Thoracic aorta (tissue), 2 donors: ENCODE measurements at places on chromosomes 12 and 14.

- DNase-seq: no peak
These were observed 25.3 kb downstream of the VASH1 start for GRCh38 chr14:76786601-76787000.

DNA sequence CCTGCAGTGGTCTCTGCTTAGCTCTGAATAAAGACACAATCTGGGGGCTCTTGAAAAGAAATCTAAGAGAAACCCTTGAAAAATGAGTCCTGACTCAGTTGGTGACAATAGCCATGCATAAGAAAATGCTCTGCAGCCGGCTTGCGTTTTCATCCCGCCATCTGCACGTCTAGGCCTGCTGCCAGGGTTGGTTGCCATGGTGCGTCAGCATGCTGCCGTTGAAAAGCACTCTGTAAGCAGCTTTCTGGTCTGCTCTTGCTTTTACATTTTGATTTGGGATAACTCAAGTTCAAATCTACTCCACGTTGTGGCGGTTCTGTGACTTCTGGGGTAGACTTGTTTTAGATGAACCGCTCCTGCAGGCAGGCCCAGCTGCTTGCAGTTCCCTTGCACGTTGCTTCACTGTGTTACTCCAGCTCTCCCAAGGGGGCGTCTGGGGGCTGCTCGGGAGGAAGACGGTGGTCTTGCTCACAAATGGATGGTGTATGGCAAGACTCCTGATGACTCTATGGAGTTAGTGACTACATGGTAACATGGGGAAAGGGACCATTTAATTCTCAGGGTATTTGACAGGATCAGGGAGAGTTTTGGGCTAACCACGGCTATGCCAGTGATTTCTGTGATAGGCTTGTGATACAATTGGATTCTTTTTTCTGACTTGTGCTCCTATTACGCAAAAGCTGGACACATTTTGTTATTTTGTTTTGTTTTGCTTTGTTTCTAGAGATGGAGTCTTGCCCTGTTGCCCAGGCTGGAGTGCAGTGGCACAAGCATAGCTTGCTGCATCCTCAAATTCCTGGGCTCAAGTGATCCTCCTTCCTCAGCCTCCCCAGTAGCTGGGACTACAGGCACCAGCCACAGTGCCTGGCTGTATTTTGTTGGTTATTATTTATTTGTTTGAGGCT, 15.8 kb downstream of the WNT5B start:
- no peak for DNase-seq

- DNase-seq: no peak
These were observed 29.6 kb downstream of the MTHFD1 start for GRCh38 chr14:64417771-64418125.

DNA sequence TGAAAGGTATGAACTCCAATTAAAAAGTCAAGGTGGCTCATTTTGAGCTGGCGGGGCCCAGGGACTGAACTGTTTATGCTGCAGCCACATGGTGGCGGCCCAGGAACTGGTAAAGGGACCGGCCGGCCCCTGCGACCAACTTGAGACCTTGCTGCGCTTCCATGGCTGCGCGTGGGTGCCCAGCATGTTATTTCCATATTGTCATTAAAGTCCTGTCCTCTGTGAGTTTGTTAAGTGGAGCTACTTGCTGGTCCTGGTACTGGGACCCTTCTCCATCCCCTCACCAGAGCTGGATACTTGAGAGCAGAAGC, 62.3 kb downstream of the BEGAIN start:
- DNase-seq: no peak

GRCh38 chr12:122138616-122139015, 35.4 kb downstream of the IL31 start:
- DNase-seq: no peak

- no peak for DNase-seq
These were observed 42.3 kb upstream of the BATF start for GRCh38 chr14:75479770-75480600.

GRCh38 chr14:75156901-75157300, 19.5 kb downstream of the TMED10 start:
- DNase-seq: no peak
